NCI-H1930 (cell line): ENCODE measurements at places on chromosomes 13 and 19.

- DNase-seq = no peak
Measured at GRCh38 chr13:40756042-40756441, 14.9 kb downstream of the MRPS31 start.

- no peak for DNase-seq
Measured at GRCh38 chr13:22014469-22014868, 343.6 kb downstream of the FGF9 start.

DNA sequence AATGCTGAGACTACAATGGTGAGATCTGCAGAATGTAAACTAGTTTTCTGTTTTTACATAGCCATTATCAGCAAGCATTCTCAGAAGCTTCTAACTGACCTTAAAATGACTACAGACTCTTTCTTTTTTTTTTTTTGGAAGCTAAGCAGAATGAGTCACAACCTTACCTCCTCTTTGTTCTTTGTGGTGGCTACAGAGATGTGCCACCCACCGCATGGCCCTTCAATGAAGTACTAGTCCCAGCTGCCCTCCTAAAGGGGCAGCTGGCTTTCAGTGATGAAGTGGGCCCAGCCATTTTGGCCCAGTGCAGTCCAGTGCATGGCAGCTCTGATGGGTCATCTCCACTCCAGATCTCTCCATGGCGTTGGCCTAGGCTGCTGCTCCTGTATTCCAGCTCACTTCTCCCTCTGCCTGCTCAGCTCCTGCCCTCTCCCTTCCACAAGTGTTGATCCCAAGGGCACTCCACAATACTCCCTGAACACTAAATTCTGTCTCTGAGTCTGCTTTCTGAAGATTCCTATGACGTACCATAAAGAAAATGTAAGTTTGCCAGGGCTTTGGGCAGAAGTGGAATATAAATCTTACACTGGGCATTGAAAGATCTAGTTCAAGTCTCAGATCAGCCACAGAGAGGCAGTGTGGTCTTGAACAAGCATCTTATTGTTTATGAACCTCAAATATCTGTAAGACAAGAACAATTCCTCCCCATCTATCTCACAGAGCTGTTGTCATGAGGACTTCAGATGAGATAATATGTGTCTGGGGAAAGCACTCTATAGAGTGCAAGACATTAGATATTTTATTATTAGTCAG lies 85.6 kb downstream of the RXFP2 start:
- no peak for DNase-seq

GRCh38 chr13:33583398-33583797 lies 234.6 kb upstream of the RFC3 start:
- DNase-seq = no peak

GRCh38 chr19:53908106-53908934 lies 758 bp upstream of the CACNG7 start:
- peak; percentile 34 for DNase-seq

- no peak for DNase-seq
Measured at GRCh38 chr19:53034054-53034453, 10.5 kb upstream of the ERVV-2 start.

GRCh38 chr19:38842439-38843174 lies 7.2 kb downstream of the HNRNPL start:
- no peak for DNase-seq

GRCh38 chr19:51644636-51645271 lies 1.9 kb downstream of the SIGLEC14 start:
- no peak for DNase-seq

DNA sequence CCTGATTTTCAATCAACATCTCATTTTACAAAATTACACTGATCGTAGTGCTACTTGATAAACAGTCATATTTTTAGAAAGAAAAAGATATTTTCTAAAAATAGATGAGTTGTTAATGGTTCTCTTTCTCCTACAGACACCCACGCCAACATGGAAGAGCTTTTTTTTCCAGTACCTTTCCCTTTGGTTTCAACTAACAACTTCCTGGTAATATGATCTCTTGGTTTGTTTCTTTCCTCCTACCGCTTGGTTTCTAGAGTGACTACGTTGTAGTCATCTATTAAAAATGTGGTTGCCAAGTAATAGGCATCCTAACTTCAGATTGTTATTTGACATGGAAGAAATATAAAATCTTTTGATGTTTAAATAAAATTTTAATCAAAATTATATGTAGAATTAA lies 189.0 kb downstream of the LACC1 start:
- DNase-seq = no peak

- DNase-seq = no peak
Measured at GRCh38 chr19:5012688-5013457, 44.0 kb downstream of the KDM4B start.

DNA sequence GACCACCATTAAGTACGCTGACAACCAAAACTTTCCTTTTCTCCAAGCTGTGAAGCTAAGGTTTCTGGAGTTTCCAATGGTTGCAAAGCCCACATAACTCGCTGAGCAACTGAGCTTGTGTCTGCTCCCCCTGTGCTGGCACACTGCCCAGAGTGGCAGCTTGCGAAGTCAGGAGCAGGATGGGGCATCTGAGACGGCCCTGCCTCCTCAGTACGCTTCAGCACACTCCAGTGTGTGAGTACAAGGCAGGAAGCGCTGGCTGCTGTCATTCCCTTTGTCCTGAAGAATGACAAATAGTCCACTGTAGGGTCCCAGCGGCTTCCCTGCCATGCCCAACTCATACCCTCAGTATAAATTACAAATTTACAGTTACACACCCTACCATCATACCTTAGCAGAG lies 51.5 kb downstream of the SKA3 start:
- DNase-seq = no peak

- no peak for DNase-seq
Measured at GRCh38 chr19:34471906-34472700, 9.5 kb upstream of the WTIP start.

GRCh38 chr19:40756502-40757110 lies 5.6 kb downstream of the SNRPA start:
- DNase-seq = no peak

- no peak for DNase-seq
Measured at GRCh38 chr13:34208336-34208735, 390.4 kb downstream of the RFC3 start.

DNA sequence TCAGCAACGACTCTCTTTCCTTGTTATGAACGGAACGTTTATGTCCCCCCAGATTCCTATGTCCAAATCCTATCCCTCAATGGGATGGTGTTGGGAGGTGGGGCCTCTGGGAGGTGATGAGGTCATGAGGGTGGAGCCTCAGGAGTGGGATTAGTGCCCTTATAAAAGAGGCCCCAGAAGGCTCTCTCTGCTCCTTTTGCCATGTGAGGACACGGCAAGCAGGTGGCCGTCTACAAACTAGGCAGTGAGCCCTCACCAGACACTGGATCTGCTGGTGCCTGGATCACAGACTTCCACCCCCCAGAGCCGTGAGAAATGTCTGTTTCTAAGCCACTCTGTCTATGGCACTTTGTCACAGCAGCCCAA lies 53.2 kb downstream of the EPS15L1 start:
- no peak for DNase-seq

- DNase-seq = no peak
Measured at GRCh38 chr19:51430221-51430620, 12.8 kb upstream of the SIGLEC10 start.

- DNase-seq = no peak
Measured at GRCh38 chr19:16421982-16422381, 49.8 kb downstream of the EPS15L1 start.

- DNase-seq = no peak
Measured at GRCh38 chr13:50995854-50996253, 86.3 kb downstream of the RNASEH2B start.

DNA sequence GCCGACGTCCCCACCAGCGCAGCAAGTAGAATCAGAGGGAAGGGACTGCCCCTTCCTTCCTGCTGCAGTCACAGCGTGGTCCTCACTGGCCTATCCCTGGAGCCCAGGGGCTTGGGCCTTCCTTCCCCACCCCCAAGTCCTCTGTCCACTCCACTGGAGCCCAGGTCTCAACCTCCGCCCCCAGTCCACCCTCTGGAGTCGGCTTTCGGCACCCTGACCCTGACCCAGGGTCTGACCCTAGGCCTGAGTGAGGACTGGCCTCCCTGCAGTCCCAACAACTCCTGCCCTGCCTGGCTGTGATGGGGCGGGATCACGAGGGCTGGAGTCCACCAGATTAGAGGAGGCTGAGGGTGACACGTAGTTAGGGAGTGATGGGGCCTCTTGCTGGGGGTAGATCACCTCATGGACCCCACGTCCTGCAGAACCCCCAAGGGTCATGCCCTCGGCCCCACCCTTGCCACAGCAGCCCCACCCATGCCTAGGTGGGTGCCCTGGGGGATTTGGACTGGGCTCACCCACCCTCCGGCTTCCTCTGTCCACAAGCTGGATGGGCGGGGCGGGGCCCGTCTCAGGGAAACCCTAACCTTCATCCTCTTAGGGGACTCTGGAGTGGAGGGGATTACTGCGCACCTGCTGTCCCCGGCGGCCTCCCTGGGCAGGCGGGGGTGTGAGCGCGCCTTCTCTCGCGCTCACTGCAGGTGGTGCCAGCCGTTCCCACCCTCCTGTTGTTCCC lies 3.8 kb downstream of the RAX2 start:
- no peak for DNase-seq

DNA sequence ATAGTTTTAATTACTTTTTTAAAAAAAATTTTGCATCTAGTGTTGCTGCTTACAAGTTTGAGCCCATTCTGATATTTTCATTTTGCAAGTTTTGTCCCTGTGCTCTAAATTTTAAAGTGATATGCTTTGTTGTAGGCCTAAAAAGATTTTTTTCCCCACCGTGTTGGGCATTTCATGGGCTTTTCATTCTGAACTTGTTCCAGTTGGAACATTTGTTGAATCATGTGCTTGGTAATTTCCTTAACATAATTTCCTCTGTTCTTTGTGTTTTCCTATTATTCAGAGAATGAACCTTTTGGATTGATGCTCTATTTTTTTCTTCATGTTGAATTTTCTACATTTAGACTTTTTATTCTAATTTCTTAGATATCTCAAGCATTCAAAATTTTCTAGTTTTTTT lies 206.4 kb upstream of the SPRY2 start:
- no peak for DNase-seq

DNA sequence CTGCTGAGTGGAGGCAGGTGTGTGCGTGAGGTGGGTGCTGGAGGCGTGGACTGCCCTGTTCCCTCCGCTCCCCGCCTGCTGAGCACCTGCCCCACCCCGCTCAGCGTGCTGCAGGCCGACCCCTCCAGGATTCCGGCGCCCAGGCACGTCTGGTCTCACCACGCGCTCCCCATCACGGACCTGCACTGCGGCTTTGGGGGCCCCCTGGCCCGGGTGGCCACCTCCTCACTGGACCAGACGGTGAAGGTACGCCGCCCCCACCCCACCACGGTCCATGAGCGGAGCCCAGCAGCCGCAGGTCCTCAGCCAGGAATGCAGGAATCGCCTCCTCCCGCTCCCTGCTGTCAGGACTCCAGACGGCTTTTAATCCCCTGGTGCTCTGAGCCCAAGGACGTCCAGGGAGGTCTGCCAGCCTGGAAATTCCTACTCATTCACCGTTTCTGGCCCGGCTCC lies 6.0 kb downstream of the WDR18 start:
- no peak for DNase-seq

- DNase-seq = peak; percentile 36
Measured at GRCh38 chr13:30421093-30422053, 920 bp upstream of the UBE2L5 start.

- DNase-seq = no peak
Measured at GRCh38 chr13:97223711-97224541, 1.8 kb downstream of the MBNL2 start.

DNA sequence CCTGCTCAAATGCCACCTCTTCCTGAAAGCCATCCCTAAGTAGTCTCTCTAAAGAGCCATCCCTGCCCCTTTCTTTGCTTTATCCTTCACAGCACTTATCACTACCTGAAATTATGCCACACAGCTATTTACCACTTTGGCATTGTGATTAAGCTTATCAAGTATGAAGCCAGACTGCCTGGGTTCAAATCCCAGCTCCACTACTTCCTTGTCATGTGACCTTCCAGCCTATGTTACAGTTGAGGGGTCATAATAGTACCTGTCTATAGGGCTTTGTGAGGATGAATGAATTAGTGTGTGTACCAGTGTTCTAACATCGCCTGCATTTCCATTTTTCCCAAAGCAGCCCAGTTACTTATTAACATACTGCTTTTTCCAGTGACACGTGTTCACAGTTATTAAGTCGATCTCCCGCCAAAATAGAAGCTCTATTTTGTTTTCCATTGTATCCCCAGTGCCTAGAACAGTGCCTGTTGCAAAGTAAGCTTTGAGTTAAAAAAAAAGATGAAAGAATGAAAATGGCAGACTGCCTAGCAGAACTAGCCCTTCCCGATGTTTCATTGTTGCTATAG lies 32.8 kb downstream of the ZSWIM9 start:
- DNase-seq = no peak

GRCh38 chr19:42018503-42019193 lies 24.6 kb upstream of the ATP1A3 start:
- DNase-seq = no peak

GRCh38 chr13:80086304-80086721 lies 254.6 kb downstream of the SPRY2 start:
- no peak for DNase-seq

- DNase-seq = peak; percentile 74
Measured at GRCh38 chr13:24680258-24680920, at the start of gene ATP12A. Gene ATP12A (plus strand): TSS chr13:24680408. CDS start chr13:24680744, 336 bp downstream.

DNA sequence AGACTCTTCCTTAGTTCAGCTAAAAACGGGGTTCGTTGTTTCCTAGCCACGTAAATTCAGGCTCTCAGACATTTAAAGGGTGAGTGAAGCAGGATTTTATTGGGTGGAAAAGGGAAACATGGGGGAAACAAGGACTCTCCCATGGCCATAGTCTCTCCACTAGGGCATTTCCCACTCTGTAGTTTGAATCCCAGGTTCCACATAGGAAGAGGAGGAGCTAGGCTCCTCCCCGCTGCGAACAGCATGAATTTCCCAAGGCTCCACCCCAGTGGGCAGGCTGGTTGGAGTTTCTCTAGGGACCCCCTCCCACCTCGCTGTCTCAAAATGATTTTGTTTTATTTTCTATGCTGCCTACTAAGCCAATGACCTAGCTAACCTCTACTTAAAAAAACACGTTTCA lies 2170.8 kb upstream of the PCDH20 start:
- DNase-seq = no peak

DNA sequence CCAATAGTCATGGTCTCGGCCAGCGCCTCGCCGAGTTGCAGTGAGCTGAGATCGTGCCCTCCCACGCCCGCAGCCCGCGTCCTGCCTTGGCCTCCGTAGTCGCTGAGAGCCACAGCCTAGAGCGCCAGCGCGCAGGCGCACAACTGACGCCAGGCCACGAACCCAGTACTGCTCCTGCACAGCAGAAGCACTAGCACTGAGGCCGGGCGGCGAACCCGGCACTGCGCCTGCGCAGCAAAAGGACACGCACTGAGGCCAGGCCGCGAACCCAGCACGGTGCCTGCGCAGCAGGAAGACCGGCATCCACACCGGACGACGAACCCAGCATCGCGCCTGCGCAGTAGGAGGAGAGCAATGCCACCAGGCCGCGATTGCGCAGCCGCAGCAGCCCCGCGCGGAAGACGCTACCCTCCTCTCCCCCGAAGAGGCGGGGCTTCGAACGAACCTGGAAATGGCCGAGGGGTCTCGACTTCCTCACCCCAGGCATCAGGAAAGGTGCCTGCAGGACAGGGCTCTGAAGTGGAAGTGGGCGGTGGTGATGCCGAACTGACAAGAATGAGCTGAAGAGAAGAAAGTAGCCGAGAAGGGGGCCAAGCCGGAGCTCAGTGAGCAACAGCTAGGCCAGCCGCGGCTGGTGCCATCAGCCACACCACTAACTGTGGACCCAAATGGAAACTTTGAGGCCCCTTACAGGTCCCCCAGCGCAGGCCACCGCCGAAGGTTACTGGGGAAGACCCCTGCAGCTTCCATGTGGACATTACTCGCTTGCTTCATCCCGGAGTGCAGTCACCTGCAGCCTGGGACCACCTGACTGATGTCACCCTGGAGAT lies 7.5 kb downstream of the F10 start:
- no peak for DNase-seq
